ENCODE measurements at places on chromosomes 12 and 14.

DNA sequence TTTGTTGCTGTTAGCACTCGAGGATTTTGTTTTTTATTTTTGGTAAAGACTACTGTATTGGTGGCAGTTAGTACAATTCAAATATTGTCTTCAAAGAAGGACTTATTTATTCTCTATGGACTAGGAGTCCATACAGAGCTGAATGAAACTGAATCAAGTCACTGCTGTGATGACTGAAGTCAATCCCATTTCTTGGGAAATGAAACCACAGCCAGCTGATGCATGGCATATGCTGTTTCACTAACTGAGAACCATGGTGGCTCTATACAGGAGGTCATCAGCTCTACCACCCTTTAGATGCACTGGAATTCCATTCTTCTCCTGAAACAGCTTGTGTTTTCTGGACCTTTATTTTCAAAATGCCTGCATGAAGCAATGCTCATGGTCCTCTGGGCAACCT lies 22.2 kb downstream of the VTI1B start:
- no peak for DNase-seq

- DNase-seq = no peak
Observed at GRCh38 chr14:59814988-59815387, 55.6 kb downstream of the RTN1 start.

- no peak for DNase-seq
Observed at GRCh38 chr12:1835211-1836131, 15.1 kb downstream of the LRTM2 start.

GRCh38 chr14:40859055-40859454 lies 747.6 kb upstream of the LRFN5 start:
- DNase-seq = no peak

- peak; percentile 68 for DNase-seq
Observed at GRCh38 chr12:116604951-116605641, 45.9 kb downstream of the MAP1LC3B2 start.

DNA sequence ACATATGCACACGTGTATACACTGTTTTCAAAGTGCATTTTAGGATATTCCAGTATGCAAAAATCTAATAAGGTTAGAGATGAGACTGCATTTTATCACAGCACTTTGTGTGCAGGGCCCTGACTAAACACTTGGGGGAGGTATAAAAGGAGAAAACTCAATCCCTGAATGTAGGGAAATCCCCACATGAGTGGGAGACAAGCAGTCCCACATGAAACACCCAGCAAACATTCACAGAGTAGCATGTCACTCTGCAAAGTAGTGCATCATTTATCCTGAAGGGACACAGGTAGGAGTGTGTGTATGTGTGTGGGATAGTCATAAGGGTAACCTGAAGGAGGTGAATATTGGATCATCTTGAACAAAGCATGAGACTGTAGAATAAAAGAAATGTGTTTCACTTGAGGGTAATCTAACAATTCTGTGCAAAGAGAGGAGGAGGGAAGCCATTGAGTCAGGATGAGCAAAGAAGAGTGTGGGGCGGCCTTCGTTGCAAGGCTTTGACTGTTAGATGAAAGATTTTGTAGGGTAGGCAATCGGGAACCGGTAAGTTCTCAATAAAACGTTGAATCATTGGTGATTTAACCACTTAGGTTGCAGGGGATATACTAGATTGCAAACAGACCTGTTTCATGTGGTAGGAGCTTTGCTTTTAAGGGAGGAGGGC lies 2.9 kb downstream of the PRPF40B start:
- no peak for DNase-seq

DNA sequence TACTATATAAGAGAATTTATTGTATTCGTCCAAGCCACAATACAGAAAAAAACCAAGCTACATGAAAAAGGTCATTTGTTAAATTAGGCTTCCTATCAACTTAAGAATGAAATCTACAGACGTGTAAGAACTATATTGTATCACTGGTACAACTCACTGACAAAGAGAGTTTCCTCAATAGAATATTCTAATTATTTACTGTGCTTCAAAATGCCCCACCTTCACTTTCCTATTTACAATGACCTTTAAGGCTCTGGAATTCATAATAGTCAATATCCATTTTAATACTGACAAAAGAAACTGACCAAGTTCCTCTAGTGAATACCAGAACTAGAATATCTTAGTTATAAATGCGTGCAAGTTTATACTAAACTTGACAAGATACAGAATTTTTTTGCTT lies 55.9 kb downstream of the C2CD5 start:
- no peak for DNase-seq

DNA sequence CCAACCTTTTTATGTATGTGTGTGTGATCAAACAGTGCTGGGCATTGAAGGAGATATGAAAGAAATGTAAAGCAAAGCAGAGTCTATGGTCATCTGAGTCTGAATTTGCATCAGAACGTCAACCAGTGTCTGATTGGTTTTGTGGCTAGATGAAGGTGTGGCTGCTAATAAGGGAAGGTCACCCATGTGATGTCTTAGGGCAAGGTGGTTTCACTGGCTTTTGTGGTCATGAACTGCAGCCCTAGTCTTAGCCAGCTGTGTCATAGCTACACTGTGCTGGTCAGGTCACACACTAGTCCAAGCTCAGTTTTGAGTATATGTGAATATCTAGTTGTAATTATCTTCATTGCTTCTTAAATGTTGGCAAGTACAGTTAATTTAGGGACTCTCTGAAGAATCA lies 105.8 kb downstream of the TGFB3 start:
- no peak for DNase-seq

GRCh38 chr14:98573082-98573481 lies 698.9 kb downstream of the BCL11B start:
- DNase-seq = no peak

GRCh38 chr12:101966496-101966895 lies 89.1 kb downstream of the DRAM1 start:
- no peak for DNase-seq

DNA sequence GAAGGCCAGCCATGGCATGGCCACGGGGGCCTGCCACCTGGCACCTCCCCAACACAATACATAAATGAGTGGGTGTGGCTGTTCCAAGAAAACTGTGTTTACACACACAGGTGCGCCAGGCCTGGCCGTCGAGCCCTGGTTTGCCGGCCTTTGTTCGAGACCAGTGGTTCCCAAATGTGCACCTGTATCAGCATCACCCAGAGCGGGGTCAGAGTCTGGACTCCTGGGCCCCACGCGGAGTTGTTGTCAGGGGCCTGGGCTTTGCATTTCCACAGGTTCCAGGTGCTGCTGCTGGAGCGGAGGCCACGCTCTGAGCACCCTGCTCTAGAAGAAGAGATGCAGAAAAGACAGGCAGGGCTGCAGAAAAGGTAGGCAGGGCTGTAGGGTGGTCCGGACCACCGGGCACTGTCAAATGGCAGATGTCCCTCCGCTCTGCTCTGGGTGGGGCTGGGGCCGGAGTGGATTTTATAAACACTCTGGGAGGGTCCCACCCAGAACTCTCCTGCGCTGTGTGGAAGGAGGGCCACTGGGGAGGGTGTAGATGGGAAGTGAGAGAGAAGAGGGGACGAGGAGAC lies 4.2 kb upstream of the ASPG start:
- DNase-seq = no peak

GRCh38 chr12:89085421-89085820 lies 266.9 kb downstream of the DUSP6 start:
- peak; percentile 31 for DNase-seq

DNA sequence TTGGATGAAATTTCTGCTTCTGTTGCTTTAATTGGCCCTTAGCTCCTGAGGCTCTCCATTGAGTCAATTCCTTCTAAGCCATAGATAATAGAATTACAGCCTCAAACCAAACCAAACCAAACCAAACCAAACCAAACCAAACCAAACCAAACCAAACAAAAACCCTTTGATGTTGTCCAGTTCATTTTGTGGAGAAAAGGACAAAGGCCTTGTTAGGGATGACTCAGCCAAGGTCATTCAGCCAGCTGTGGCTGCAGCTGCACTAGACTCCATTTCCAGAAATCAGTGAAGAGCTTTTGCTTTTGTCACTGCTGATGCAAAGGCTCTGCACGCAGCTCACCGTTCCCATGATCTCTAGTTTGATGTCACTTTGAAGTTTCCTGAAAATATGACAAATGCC lies 82.2 kb upstream of the RMST start:
- DNase-seq = no peak

DNA sequence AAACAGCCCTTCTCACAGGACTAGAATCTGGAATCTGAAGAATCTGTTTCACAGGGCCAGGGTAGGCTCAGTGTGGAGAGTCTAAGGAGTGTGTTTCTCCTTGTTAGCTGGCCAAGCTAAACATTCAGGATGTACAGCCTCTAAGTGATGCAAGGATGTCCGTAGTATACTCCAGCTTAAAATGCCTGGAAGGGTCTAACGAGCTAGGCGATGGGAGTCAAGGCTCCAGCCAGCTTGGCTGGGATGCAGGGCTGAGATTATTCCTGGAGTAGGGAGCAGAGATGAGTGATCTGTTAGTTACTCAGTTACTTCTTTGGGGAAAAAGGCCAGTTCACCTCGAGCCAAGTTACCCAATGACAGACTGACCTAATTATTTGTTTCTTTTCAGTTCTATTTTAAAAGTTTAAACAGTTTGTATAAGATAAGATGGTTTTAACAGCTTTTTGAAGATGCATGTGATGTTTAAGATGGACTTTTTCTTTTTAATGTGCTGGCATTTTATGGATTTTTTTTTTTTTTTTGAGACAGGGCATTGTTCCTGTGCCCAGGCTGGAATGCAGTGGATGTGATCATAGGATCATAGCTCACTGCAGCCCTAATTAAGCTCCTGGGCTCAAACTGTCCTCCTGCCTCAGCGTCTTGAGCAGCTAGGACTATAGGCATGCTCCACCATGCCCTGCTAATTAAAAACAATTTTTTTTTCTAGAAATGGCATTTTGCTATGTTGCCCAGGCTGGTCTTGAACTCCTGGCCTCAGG lies 41.1 kb downstream of the SYNE2 start:
- peak; percentile 85 for DNase-seq

GRCh38 chr12:40107803-40108620 lies 2.1 kb upstream of the SLC2A13 start:
- no peak for DNase-seq

DNA sequence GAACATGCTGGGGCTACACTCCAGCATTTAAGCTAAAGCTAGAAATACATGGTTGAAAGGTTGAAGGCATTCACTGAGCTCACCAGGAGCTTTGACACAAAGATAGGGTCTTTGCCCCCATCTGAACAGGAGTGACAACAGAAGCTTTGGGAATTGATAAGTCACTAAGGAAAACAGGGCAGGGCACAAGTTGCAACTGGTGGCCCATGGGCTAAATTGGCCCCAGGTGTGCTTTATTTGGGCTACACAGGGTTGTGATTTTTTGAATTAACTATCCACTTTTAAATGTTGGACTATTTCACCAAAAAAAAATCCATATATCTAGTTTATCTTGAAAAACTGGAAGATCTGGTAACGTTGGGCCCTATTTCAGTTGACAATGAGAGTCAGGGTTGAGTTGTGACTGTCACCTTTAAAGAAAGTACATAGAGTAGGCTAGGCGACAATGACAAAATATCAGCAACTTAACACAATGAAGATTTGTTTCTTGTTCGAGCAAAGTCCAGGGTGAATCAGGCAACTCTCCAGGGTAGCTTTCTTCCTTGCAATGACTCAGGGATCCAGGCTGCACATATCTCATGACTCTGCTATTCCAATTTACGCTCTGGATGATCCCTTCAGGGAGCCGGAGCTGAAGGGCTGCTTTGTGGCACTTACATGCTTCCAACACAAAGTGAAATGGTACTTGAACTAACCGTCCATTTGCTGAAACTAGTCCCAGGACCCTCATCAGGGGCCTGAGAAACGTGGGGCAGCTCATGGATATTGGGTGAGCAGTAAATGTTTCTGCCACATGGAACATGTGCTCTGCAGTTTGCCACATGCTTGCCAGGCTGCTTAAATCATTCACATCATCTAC lies 13.3 kb upstream of the EIF4B start:
- no peak for DNase-seq

- no peak for DNase-seq
Observed at GRCh38 chr14:24349742-24350141, 10.0 kb upstream of the RIPK3 start.

GRCh38 chr14:63564318-63564717 lies 21.1 kb upstream of the PPP2R5E start:
- peak; percentile 24 for DNase-seq

GRCh38 chr12:124397807-124398577 lies 103.1 kb downstream of the RFLNA start:
- DNase-seq = no peak

GRCh38 chr12:91954326-91954725 lies 191.3 kb downstream of the BTG1 start:
- no peak for DNase-seq

- no peak for DNase-seq
Observed at GRCh38 chr14:66974397-66975025, 214.7 kb upstream of the GARIN2 start.

DNA sequence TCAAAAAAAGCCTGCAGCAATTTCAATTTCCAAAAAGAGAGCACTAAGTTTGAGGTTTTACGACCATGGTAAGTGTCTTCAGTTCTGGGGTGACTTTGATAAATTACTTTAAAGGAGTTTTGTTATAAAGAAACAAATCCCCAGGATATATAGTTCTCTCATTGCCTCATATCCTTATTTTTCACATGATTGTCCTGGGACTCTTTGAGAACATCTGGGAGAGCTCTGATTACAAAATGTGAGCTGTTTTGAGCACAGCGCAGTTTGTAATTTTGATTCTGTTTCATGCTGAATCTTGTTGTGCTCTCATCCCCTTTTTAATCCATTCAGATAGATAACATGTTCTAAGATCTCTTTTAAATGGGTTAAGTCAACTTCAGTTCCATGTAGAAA lies 67.7 kb upstream of the DCN start:
- no peak for DNase-seq

DNA sequence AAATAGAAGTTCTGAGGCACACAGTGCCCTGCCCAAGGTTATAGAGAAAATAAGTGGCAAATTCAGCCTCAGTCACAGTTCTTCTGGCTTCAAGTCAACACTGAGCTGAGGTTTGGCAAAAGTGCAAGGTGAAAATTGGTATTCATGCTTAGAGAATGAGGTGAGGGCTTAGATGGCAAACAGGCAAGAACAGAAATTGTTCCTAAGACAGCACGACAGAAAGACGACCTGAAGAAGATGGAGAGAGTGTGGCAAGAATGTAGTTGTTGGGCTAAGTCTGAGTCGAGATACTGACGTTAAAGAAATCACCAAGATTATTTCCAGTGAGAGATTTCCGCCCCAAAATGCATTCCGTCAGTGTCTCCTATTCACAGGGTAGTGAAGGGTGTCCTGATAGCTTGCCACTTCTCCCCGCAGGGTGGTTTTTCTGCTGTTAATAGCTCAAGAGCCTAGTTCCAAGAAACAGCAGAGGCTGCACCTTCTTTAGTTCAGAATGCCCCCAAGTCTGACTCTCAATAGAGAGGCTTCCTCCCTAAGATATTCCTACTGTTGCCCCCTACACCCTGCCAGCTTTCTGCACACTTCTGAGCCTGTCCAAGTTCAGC lies 260.8 kb upstream of the AMIGO2 start:
- DNase-seq = no peak

- peak; percentile 81 for DNase-seq
Observed at GRCh38 chr12:105748806-105749600, 389.8 kb downstream of the NUAK1 start.

- DNase-seq = no peak
Observed at GRCh38 chr14:59275668-59276067, 87.2 kb downstream of the DAAM1 start.

- DNase-seq = no peak
Observed at GRCh38 chr14:24162093-24162492, 1.0 kb downstream of the IRF9 start.

- peak; percentile 88 for DNase-seq
Observed at GRCh38 chr12:114668151-114668885, 15.7 kb downstream of the TBX3 start.

Measured in right hindlimb (tissue), 1 donor.